ENCODE measurements at places on chromosomes 5 and 9. TPM values are rescaled to one million over a fixed set of nuclear protein-coding genes. Genes with fewer than 3 reads are reported as not detected.

DNA sequence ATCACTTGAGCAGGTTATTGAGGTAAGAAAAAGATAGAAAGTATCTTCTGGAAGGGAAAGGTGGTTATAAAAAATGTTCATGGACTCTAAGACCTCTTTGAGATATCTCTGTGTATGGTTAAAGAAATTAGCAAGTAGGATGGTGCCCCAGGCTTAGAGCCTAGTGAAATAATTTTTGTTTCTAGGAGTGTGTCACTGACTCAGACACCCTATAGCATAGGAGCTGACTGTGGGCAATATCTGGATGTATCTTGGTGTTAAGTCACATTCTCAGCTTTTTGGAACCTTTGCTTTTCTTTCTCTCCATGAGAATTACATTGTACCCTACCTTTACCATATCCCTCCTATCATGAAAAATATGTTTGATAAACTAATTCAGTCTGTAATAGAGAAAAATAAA is 12.0 kb downstream of the MACIR start:
- no peak for DNase-seq

- no peak for DNase-seq
Measured at GRCh38 chr9:91663858-91664257, 240.2 kb upstream of the NFIL3 start.

DNA sequence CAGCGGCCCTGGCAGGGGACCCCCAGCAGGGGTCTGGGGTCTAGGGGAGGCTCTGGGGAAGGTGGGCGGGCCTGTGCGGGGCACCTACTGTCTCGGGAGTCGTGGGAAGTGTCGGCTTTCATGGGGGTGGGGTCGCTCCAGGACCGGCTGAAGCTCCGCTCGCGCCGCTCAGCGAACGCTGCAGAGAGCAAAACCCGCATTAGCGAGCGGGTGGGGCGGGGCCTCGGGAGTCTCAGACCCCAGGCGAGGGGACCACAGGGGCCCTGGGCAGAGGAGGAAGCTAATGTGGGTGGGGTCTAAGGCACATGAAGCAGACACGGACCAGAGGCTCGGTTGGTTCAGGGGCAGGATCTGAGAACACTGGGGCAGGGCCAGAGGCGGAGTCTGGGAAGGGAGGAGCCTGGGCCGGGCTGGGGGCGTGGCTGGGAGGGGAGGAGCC is 5.5 kb downstream of the NSMF start:
- DNase-seq = no peak

DNA sequence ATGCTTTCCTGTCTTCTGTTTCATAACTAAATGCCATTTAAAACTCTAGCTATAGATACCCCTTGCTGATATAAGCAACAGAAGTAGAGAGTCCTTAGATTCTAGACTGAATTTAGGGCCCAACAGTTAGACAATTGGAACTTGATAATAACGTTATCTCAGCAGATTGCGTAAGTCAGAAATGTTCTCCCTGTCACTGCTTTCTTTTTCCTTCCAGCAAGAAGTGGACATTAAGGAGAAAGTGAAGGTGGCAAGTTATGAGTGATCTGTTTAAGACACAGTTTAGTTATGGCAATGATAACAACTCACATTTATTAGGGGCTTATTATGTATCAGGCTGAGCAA is 6.9 kb upstream of the GLIS3 start:
- DNase-seq = no peak

- no peak for DNase-seq
Measured at GRCh38 chr5:36199620-36200019, 42.1 kb downstream of the NADK2 start.

- DNase-seq = no peak
Measured at GRCh38 chr9:80871596-80871995, 817.8 kb downstream of the TLE1 start.

- DNase-seq = no peak
Measured at GRCh38 chr9:121984726-121985402, 108.2 kb downstream of the TTLL11 start.

The LCN6 gene
- total RNA-seq = 6.6 TPM

The ENTPD2 gene
- 0.72 TPM for total RNA-seq

- no peak for DNase-seq
Measured at GRCh38 chr5:36787365-36788093, 89.0 kb upstream of the NIPBL start.

All from omental fat pad (tissue), 4 donors.